ENCODE measurements at places on chromosomes 7 and 10. TPM values are rescaled to one million over a fixed set of nuclear protein-coding genes. Genes with fewer than 3 reads are reported as not detected.

The ABCC2 gene
- 0.80 TPM for total RNA-seq

The TRIM73 gene
- 0.71 TPM for total RNA-seq

The FOXP2 gene
- 1.7 TPM for total RNA-seq

The MUC12 gene
- 8.7 TPM for total RNA-seq

GRCh38 chr10:3217301-3217700, 44.7 kb upstream of the PITRM1 start:
- DNase-seq, result peak; percentile 27

- DNase-seq, result no peak
These were observed 2.1 kb upstream of the TMEM72 start for GRCh38 chr10:44908936-44909630.

GRCh38 chr10:102117391-102118159, 2.6 kb downstream of the LDB1 start:
- DNase-seq, result peak; percentile 86

All from Daoy (cell line).